Activated CD4-positive, alpha-beta T cell treated with anti-CD3 and anti-CD28 coated beads, Interleukin-2, amount 10 ng/mL, durations not matched to agents 24 days and 14 days (primary cell): ENCODE measurements at places on chromosomes 1 and 21. TPM values are rescaled to one million over a fixed set of nuclear protein-coding genes. Genes with fewer than 3 reads are reported as not detected.
A peak's percentile ranks its signal among the peaks of the same experiment; 100 is the strongest.

GRCh38 chr1:117114877-117115276, 6.7 kb downstream of the TRIM45 start:
- DNase-seq, result no peak

ANKRD35 gene
- 0.40 TPM in 2 replicates for total RNA-seq

GRCh38 chr1:42891465-42892138, 45.2 kb downstream of the ZNF691 start:
- no peak for DNase-seq

- DNase-seq, result no peak
These were observed 4.6 kb upstream of the ENAH start for GRCh38 chr1:225657462-225657989.

DNA sequence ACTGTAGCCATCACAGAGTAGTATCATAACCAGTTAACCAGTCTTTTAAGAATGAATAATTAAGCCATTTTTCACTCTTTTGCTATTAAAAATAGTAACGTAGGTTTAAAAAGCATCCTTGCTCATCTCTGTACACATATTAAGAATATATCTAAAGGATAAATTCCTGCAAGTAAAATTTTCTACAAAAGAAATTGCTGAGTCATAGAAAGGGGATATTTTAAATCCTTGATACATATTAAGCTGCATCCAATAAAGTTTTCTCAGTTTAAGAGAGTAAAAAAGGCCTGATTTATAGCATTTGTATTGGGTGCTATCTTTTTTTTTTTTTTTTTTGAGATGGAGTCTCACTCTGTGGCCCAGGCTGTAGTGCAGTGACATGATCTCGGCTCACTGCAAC, 1.9 kb upstream of the CTH start:
- DNase-seq, result no peak

GRCh38 chr21:14985306-14985705, 79.5 kb downstream of the NRIP1 start:
- no peak for DNase-seq

S100A5 gene
- total RNA-seq, result 2.3 and 2.6 TPM in 2 replicates

PTGS2 gene
- total RNA-seq, result 1.1 TPM in 2 replicates

DNA sequence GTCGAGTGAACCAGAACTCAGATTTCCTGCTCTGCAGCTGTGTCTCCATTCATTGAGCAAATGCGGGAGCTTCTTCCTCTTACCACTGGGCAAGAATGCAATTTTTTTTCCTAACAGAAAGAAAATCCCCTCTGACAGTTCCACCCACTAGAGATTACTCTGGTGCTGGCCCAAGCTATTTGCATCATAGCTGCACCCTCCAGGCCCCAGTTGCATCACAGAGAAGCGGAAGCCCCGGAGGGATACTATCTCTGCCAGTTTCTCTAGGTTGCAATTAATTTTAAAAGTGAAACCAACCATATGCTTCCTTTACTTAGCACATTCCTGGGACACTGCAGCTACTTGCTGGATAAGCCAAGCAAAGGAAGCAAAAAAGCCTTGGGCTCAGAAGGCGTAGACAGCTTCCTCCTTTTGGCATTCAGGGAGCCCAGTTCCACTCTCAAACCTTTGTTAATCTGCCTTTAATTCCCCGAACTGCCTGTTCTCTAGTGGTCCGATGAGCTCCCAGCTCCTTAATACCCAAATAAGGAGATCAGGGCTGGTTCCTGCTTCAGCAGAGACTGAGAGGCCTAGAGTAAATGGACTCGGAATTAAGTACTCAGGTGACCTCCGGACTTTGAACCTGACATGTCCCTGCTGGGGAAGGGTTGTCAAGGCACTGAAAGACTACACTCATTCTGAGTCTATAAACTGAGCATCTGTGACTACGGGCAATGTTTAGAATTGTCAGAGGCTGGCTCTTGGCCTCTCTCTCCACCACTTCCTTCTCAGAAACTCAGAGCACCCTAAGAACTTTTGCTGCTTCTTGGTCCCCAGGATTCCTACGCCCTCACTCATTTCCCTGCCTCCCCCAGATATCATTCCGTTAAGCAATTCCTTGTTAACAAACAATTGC, 72.5 kb upstream of the TNFSF18 start:
- DNase-seq, result no peak

DNA sequence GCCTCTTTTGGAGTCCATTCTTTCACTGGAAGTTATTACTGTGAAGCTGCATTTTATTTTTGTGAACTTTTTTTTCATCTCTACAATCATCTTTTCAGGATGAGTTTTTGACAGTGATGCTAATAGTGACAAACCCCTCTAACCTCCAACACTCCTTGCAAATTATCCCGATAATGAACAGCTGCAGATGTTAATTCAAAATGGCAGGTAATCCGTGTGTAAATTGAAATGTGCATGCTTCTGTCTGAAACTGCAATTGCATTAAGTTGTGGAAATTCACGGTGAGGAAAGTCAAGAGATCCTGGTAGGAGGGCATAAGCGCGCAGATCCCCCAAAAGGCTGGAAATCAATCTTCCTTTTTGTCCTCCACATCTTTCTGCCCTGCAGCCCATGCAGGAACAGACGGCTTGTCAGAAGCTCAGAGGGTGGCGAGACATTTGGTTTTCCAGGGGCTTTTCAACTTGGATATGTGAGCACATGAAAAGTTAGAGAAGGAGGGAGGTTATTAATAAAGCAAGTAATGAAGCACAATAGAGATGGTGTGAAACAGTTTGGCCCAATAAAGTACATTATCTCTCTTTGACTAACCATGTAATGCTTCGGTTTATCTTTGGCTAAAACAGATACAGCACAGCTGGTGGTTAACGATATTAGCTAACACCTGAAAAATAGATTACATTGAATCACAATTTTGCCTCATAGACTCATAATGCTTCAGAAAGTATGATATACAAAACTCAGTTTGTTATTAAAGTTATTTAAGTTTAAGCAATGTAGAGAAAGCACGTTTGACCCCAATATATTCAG, 143.5 kb upstream of the COA6 start:
- DNase-seq, result no peak

- DNase-seq, result no peak
These were observed 132.6 kb downstream of the MRPS6 start for GRCh38 chr21:34205811-34206571.

- DNase-seq, result no peak
These were observed 9.7 kb downstream of the KIFAP3 start for GRCh38 chr1:170064821-170065220.

DNA sequence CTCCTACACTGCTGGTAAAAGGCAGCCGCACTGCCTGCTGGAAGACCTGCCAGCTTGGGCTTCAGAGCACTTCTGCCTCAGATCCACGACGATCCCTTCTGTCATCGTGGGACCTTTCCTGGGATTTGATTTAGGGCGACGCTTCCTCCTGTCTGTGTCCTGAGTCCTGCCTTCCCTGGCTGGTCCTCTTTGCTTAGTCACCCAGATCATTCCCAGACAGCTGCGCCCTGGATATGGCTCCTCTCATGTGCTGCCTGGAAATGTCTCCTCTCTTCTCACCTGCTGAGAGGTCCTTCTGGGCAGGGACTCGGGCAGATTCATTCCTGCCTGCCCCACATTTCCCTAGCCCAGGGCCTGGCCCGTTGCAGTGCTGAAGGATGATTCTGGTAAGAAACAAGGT, 72.4 kb upstream of the POU3F1 start:
- DNase-seq, result no peak

DNA sequence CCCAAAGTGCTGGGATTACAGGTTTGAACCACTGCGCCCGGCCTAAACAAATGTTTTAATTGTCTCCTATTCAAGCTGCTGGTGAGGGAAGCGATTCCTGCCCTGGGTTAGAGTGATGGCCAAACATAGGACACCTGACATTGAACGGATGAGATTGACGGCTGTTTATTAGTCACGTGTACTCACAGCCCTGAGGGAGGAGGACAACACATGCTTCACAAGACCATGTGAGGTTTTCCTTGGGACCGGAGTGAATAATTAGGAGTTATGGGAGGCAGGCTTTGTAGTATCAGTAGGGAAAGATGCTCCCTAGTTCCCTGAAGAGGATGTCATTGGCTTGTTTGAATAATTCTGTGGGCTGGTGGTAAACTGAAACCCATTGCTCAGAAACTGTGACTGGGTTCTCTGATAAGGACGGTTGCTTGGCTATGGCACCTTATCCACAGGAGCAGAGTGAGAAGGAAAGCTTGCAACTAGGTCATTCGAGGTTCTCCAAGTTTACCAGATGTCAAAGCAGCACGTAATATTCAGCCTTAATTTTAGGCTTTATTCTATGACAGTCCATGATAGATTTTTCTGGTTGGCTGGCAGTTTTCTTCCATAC, 245.8 kb downstream of the PLA2G4A start:
- DNase-seq, result no peak

DNA sequence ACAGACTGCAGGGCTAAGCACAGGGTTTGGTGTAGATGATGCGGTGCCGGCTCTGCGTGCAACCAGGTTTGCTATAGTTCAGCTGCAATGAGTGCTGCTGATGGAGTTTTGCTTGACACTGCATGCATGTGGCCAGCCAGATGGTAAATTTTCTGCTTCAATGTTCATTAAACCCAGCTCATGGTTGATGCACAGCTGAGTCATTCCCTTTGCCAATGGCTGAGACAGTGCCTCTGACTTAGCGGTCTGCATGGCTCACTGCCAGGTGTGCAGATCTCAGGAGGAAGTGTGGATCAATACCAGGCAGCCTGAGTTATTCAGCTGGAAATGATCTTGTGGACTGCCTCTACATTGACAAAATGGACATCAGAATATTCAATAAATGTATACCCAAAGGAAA, 172.7 kb upstream of the ZP4 start:
- DNase-seq, result no peak

KMO gene
- 0.09 TPM in 1 of 2 replicates, not detected in the other for total RNA-seq

- DNase-seq, result no peak
These were observed 8.8 kb upstream of the RNF223 start for GRCh38 chr1:1082776-1083415.

- no peak for DNase-seq
These were observed 12.7 kb downstream of the PRRX1 start for GRCh38 chr1:170676628-170677027.

UBE2J2 gene
- total RNA-seq, result 86.9 and 87.3 TPM in 2 replicates

BCL10 gene
- 25.5 and 27.8 TPM in 2 replicates for total RNA-seq

FAM167B gene
- 0.23 and 0.57 TPM in 2 replicates for total RNA-seq

LCE1F gene
- total RNA-seq, result not detected in 2 replicates

- no peak for DNase-seq
These were observed 221.4 kb upstream of the TMEM51 start for GRCh38 chr1:14932034-14932638.

STPG1 gene
- 3.8 and 5.0 TPM in 2 replicates for total RNA-seq

GRCh38 chr1:228272831-228273571, 65.2 kb downstream of the OBSCN start:
- no peak for DNase-seq

DNA sequence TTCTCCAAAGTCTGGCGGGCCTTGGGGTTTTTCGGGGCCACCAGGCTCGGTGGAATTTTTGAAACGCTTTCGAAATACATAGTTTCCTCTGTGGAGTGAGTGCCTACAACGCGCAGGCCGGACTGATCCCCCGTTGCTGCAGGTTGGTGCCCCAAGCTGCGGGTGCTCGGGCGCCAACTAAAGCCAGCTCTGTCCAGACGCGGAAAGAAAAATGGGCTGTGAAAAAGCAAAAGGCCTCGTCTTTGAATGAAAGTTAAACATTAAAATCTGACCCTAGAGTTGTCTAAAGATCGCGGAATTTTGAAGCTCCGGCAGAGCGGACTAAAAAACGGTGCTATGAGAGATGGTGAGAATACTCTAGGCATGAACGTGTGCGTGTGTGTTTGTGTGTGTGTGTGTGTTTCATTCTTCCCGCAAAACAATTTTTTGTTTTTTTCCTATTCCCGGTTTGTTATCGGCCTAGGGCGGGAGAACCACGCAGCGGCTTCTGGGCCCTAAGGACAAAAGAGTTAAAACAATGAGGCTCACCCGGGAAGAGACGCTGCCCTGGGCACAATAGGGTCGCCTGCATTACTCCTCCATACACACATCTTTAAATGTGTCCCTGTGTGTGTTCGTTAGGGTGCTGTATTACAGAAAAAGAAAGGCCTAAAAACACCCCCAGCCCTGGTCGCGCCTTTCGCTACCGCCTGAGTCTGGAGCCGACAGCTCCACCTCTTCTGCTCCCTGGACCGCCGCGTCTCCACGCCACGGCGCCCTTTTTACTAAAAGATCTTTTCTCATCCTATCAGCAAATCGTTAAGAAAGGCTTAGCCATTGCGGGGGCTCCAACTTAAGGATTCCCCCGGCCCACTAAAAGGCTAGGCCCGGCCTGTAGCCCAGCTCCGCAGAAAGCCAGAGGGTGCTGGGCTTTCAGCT, 3.2 kb downstream of the TBX15 start:
- DNase-seq, result peak; percentile 60

MIXL1 gene
- total RNA-seq, result not detected in 2 replicates

SHCBP1L gene
- not detected in 2 replicates for total RNA-seq

DNA sequence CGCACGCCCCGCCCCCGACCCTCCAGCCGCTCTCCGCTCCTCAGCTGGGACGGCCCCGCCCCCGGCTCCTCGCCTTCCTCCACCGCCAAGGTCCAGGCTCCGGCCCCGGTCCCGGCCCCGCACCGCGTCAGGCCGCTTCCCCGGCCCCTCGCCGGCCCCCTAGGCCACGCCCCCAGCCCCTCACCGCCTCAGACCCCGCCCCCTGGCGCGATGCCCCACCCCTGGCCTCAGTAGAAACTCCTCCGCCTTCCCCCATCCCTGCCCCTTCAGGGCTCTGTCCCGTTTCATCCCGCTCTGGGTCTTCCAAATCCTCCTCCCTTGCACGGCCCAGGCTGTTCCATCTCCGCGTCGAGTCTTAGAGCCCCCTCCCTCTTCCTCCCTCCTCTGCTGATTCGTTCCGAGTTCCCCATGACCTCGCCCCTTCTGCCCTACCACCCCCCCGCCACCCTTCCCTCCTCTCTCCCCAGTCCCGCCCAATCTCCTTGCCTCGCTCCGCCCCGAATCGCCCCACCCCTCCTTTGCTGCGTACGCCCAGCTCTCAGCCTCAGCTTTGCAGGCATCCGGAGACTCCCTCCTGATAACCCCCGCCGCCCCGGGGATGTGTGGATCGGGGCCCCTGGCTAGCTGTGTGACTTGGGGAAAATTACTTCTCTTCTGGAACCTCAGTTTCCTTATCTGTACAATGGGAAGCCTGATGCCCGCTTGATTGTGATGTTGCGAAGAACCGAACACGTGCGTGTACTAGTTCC, 448 bp upstream of the ASAP3 start:
- DNase-seq, result peak; percentile 96

DNA sequence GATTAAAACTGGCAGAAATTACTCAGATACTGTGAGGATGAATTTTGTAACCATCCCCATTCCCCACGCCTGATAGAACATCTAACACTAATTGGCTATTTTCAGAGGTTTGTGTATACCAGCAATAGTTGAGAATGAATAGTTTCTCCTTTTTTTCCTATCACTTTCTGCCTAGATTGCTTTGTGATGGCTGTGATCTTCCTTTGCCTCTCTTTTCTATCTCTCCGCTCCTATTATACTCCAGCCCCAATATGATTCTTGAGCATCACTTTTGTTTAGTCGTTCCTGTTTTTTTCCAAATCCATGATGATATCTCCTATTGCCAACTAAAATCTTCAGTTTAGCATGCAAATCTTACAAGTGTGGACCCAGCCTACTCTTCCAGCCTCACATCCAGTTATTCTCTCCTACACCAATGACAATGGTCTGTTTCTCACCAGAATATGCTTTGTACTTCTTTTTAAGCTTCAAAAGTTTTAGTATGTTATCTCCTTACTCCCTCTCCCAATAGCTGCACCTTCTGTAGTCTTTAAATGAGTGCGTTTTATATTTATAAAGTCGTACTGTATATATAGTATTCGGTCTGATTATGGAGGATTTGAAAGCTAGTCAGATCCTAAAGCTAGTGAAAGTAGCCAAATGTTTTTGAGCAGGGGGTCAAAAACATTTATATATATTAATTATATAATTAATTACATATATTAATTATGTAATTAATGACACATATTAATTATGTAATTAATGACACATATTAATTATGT, 25.2 kb downstream of the MAGI3 start:
- DNase-seq, result no peak

GRCh38 chr1:62978741-62979140, 194.8 kb downstream of the ATG4C start:
- DNase-seq, result no peak
